Activated CD4-positive, alpha-beta memory T cell treated with anti-CD3 and anti-CD28 coated beads for 36 hours (primary cell): ENCODE measurements at places on chromosomes 4 and X. TPM values are rescaled to one million over a fixed set of nuclear protein-coding genes. Genes with fewer than 3 reads are reported as not detected.

The TRIM75 gene
- total RNA-seq: not detected

The ERCC6L gene
- total RNA-seq: 10.8 TPM

The SMIM10 gene
- 0.19 TPM for total RNA-seq

The VCX3A gene
- not detected for total RNA-seq

The ADRA2C gene
- total RNA-seq: not detected

The INTU gene
- total RNA-seq: 0.19 TPM

The DKK2 gene
- not detected for total RNA-seq

The SMAD1 gene
- total RNA-seq: 2.9 TPM

The SRPK3 gene
- total RNA-seq: not detected

The MAP7D3 gene
- total RNA-seq: 18.2 TPM

The TLR10 gene
- not detected for total RNA-seq

The GPR50 gene
- total RNA-seq: not detected

The ARL9 gene
- not detected for total RNA-seq

The TMEM184C gene
- 15.7 TPM for total RNA-seq

The TRAM1L1 gene
- total RNA-seq: not detected

The EGFL6 gene
- total RNA-seq: 0.64 TPM

The PABPC4L gene
- total RNA-seq: not detected

The OFD1 gene
- total RNA-seq: 30.9 TPM

The SLC9A6 gene
- total RNA-seq: 14.3 TPM

The SSX7 gene
- total RNA-seq: not detected

The DHRSX gene
- 20.7 TPM for total RNA-seq

The STS gene
- 0.73 TPM for total RNA-seq

The KIT gene
- total RNA-seq: 0.10 TPM

The GATA1 gene
- not detected for total RNA-seq

The ALAS2 gene
- not detected for total RNA-seq

The POLN gene
- 4.0 TPM for total RNA-seq

The PLAC8 gene
- total RNA-seq: 16.9 TPM

The PAGE3 gene
- not detected for total RNA-seq

The SPANXN3 gene
- not detected for total RNA-seq

The WAS gene
- 99.6 TPM for total RNA-seq

The ITM2A gene
- total RNA-seq: 98.1 TPM

The AFF2 gene
- total RNA-seq: 0.45 TPM

The UGT2B11 gene
- total RNA-seq: not detected

The CAPN6 gene
- total RNA-seq: not detected
